ENCODE measurements at places on chromosomes 7 and 10.
A peak's percentile ranks its signal among the peaks of the same experiment; 100 is the strongest.

- peak; percentile 22 for DNase-seq
Observed at GRCh38 chr7:96596120-96596826, 113.4 kb downstream of the SEM1 start.

DNA sequence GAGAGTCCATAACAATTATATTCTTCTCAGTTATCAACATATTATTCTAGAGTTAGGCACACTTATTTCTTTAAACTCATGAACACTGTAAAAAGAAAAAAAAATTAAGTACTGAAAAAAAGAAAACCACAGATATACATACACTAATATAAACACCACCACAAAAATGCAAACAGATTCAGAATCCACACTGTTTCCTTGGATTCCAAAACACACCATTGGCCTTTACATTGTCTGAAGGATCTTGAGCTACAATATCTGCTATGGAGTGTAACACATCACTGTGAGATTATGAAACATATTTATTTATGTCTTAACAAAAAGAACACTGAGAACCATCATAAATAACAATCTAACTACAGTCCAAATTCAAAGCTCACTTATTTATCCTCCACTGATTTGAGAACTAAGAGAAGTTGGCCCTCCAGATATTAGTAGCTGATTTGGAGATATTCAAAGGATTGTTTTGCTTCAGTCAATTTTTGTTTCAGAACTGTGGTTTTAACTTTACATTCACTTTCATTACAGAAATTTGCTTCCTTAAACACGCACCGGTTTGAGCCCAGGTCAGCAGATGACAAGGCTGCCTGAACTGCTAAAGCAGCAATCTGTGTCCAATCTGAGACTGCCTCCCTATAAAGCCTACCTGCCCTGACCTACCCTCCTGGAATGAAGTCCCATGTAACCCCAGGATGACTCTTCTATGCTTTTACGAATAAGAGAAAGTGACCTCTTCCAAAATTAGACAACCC lies 47.0 kb upstream of the CDK1 start:
- peak; percentile 9 for DNase-seq

- no peak for DNase-seq
Observed at GRCh38 chr10:32909456-32909855, 48.6 kb downstream of the ITGB1 start.

- DNase-seq, result no peak
Observed at GRCh38 chr10:92573091-92573797, 649 bp downstream of the IDE start.

GRCh38 chr7:151250181-151251132 lies 2.0 kb upstream of the SMARCD3 start:
- DNase-seq, result no peak
